ENCODE measurements at places on chromosomes 3 and 15. TPM values are rescaled to one million over a fixed set of nuclear protein-coding genes. Genes with fewer than 3 reads are reported as not detected.

Gene LRRIQ4
- 0.11 TPM for total RNA-seq

Gene ARHGAP31
- total RNA-seq, result 9.2 TPM

DNA sequence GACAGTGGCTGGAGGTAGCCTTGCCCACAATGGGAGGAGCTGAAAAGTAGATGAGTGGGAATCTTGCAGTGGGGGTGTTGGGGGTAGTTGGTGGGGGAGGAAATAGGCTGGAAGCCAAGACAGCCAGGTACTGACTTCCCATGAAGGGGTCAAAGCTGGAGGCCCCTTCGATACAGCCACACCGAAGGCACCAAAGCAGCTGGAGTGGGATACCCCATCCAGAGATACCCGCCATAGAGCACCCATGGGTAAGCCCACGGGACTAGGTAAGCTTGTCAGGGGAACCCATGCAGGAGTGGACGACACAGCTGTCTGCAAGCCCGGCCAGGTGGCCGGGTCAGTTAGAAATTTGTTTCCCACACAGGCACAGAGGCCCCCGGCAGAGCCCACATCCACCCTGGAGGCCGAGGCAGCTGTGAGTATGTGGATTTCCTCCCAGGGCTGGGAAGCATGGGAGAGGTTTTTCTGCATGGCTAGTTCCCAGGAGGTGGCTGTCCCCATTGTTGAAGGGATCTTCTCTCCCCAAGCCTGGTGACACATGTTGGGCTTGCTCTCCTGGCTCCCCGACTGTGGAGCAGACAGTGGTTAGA is 28.6 kb downstream of the PRR23E start:
- peaks cover 37% of the 10 kb centered on the region for H3K27me3 ChIP-seq
- DNase-seq, result no peak
- H3K4me3 ChIP-seq, result no peak overlapping the region

Gene EXD1
- not detected for total RNA-seq

Gene FRMD5
- 2.3 TPM for total RNA-seq

Gene UROC1
- not detected for total RNA-seq

GRCh38 chr3:127393131-127393820 is 105.4 kb upstream of the PRR20G start:
- no peak overlapping the region for H3K4me3 ChIP-seq
- no peaks in the 10 kb centered on the region for H3K36me3 ChIP-seq
- H3K27ac ChIP-seq, result no peak overlapping the region
- H3K27me3 ChIP-seq, result peaks cover 51% of the 10 kb centered on the region
- peaks cover 8% of the 10 kb centered on the region for H3K4me1 ChIP-seq
- DNase-seq, result no peak

Gene THRB
- total RNA-seq, result 2.4 TPM

DNA sequence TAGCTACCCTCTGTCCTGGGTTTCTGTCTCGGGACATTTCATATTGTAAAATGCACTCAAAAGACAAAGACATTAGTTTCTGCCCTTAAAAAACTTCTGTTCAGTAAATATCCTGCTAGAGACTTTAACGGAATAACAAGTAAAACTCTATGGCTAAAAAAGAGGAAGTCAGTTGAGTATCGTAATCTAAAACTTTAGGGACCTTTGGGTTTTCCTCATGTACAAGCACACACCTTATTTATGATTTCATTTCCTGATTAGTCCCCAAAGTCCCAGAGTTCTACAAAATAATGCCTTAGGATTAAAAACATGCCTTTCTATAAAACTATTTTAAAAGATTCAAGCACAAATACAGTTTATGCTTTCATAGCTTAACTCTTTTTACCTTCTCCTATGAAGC is 585.9 kb downstream of the UNC13C start:
- H3K27ac ChIP-seq, result no peak overlapping the region
- no peaks in the 10 kb centered on the region for H3K36me3 ChIP-seq
- peaks cover 2% of the 10 kb centered on the region for H3K27me3 ChIP-seq
- no peak overlapping the region for H3K4me3 ChIP-seq
- DNase-seq, result no peak
- H3K4me1 ChIP-seq, result peaks cover 11% of the 10 kb centered on the region

Gene CERS3
- not detected for total RNA-seq

- no peak overlapping the region for H3K27ac ChIP-seq
- no peak for DNase-seq
- no peaks in the 10 kb centered on the region for H3K36me3 ChIP-seq
- H3K27me3 ChIP-seq, result peaks cover 18% of the 10 kb centered on the region
- H3K4me1 ChIP-seq, result peaks cover 48% of the 10 kb centered on the region
- H3K4me3 ChIP-seq, result no peak overlapping the region
These were observed 82.6 kb downstream of the RPLP1 start for GRCh38 chr15:69535101-69535638.

Gene CLDN11
- 164 TPM for total RNA-seq

GRCh38 chr15:78280319-78281072 is 16.1 kb downstream of the DNAJA4 start:
- no peaks in the 10 kb centered on the region for H3K4me1 ChIP-seq
- DNase-seq, result no peak
- H3K4me3 ChIP-seq, result no peak overlapping the region
- H3K27ac ChIP-seq, result no peak overlapping the region
- peaks cover 9% of the 10 kb centered on the region for H3K36me3 ChIP-seq
- H3K27me3 ChIP-seq, result no peaks in the 10 kb centered on the region

GRCh38 chr15:72566973-72567372 is 87.5 kb upstream of the GOLGA6B start:
- no peak overlapping the region for H3K4me3 ChIP-seq
- H3K36me3 ChIP-seq, result peaks cover 27% of the 10 kb centered on the region
- no peak overlapping the region for H3K27ac ChIP-seq
- no peaks in the 10 kb centered on the region for H3K27me3 ChIP-seq
- DNase-seq, result no peak
- H3K4me1 ChIP-seq, result no peaks in the 10 kb centered on the region

GRCh38 chr3:130748467-130748861 is 1.8 kb upstream of the PIK3R4 start:
- H3K4me1 ChIP-seq, result peaks cover 24% of the 10 kb centered on the region
- DNase-seq, result no peak
- H3K36me3 ChIP-seq, result peaks cover 9% of the 10 kb centered on the region

GRCh38 chr3:2236203-2236602 is 137.5 kb downstream of the CNTN4 start:
- no peak for DNase-seq
- no peak overlapping the region for H3K4me3 ChIP-seq
- H3K27me3 ChIP-seq, result no peaks in the 10 kb centered on the region
- H3K27ac ChIP-seq, result no peak overlapping the region
- H3K36me3 ChIP-seq, result no peaks in the 10 kb centered on the region

DNA sequence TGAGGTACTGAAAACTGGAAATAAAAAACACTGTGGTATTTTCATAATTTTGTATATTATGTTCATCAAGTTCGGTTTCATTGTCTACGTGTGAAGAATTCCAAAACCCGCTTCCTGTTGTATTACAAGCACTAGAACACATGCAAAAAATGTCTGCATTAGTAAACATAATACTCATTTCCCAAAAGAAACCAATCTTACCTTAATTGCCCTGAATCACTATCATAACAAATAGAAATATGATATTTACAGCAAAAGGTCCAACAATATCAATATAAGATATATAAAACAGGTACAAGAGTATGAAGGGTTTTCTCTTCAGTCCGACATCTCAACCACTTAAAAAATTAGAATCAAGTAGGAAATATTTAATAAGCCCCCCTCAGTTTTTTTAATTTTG is 26.3 kb upstream of the GP5 start:
- DNase-seq, result no peak
- H3K4me1 ChIP-seq, result no peaks in the 10 kb centered on the region
- H3K36me3 ChIP-seq, result peaks cover 25% of the 10 kb centered on the region
- H3K27me3 ChIP-seq, result no peaks in the 10 kb centered on the region
- no peak overlapping the region for H3K27ac ChIP-seq

DNA sequence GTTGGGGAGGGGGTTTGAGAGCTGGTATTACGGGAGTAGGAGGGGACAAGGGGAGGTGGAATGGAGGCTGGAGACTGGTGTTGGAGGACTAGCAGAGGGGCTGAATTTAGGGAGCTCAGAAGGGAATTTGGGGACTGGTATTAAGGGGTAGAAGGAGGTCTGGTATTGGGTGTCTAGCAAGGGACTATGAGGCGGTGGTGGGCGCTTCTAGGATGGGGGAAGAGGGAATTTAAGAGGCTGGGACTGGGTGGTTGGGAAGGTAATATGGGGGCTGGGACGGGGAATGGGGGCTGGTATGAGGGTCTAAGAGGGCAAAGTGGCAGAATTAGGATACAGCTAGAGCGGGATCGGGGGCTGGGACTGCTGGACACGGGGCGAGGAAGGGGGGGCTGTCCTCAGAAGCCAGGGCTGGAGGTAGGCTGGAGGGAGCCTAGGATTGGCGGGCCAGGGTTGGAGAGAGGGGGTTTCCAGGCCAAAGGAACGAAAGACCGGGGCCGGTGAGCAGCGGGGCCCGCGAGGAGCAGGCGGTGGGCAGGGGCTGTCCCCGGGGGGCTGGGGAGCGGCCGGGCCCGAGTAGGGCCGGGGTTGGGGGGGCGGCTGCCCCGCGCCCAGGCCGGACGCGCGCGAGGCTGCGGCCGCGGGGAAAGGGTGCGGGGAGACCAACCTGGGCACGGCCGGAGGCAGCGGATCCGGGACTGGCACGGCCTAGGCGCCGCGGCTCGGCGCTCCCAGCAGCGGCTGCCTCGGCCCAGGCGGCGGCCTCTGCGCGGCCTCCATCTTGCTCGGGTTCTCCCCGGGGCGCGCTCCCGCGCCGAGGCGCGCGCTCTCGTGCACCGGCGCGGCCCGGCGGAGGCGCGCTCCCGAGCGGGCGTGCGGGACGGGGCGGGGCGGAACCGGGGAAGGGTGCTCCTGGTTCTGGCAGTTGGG is at the start of gene LHFPL4:
Gene LHFPL4, minus strand, starts transcription at position 802 of the 927 bp plus-strand sequence. CDS start 1,143 bp downstream, outside the sequence.
- H3K27ac ChIP-seq, result no peak within 1 kb of the TSS
- peaks cover 2% of the 10 kb centered on the region for H3K36me3 ChIP-seq
- H3K27me3 ChIP-seq, result peaks cover 82% of the 10 kb centered on the region
- no peak within 1 kb of the TSS for H3K4me3 ChIP-seq
- no peak for DNase-seq

Gene NBEAL2
- total RNA-seq, result 86.9 TPM

- no peak overlapping the region for H3K4me3 ChIP-seq
- H3K36me3 ChIP-seq, result peaks cover 9% of the 10 kb centered on the region
- DNase-seq, result no peak
- peaks cover 17% of the 10 kb centered on the region for H3K4me1 ChIP-seq
These were observed 143.1 kb downstream of the ARNT2 start for GRCh38 chr15:80547264-80547663.

Gene PLD1
- 29.1 TPM for total RNA-seq

DNA sequence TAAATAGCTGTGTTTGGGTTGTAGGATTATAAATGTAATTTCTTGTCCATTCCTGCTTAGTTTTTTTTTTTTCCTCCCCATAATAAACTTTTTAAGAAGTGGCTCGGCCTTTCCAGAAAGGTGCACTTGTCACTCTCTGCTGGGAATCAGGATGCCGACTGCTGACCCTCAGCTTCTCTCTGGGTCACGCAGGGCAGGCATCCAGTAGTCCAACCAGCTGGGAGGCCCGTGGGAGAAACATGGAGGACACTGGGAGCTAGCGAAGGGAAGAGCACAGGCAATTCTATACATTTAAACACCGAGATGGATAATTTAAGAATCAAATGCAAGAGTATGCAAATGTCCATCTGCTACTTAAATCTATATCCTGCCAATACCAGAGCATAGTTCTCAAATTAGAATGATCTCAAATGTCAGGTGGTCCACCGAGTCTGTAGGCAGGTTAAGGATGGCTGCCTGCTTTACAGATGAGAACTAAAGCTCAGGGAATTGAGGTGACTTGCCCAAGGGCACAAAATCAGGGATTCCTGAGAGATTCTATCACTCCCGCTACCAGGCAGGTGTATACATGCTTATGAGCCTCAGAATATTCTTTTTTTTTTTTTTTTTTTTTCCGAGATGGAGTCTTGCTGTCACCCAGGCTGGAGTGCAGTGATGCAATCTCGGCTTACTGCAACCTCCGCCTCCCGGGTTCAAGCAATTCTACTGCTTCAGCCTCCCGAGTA is 64.5 kb downstream of the DAPK2 start:
- no peak overlapping the region for H3K4me3 ChIP-seq
- peaks cover 7% of the 10 kb centered on the region for H3K4me1 ChIP-seq
- no peak for DNase-seq
- no peaks in the 10 kb centered on the region for H3K27me3 ChIP-seq
- H3K27ac ChIP-seq, result no peak overlapping the region
- H3K36me3 ChIP-seq, result no peaks in the 10 kb centered on the region

Gene CPLX3
- 0.14 TPM for total RNA-seq

DNA sequence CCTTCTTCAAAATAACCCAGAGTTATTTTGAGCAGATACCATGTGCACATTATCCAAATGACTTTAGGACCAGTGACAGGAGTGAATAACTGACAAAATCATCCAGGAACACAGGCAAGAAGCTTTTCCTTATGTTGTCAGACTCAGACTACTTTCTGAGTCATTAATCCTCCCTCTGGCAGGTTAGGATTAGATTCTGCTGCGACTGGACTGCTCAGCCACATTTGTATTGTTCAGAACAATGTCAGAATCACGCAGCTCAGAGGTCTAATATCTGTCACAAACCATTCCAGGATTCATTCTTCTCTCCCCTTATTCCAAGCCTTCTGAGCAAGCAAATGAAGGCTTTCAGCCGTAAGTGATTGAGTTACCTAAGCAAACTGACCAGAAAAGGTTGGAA is 34.8 kb upstream of the FAM174B start:
- no peak overlapping the region for H3K27ac ChIP-seq
- peaks cover 2% of the 10 kb centered on the region for H3K4me1 ChIP-seq
- DNase-seq, result no peak
- H3K36me3 ChIP-seq, result peaks cover 12% of the 10 kb centered on the region
- H3K27me3 ChIP-seq, result no peaks in the 10 kb centered on the region

Gene SCAANT1
- not detected for total RNA-seq

Gene ONECUT1
- 0.18 TPM for total RNA-seq

GRCh38 chr3:186070996-186071395 is 37.9 kb downstream of the ETV5 start:
- no peak for DNase-seq
- H3K4me1 ChIP-seq, result peaks cover 14% of the 10 kb centered on the region
- H3K27ac ChIP-seq, result peak overlapping the region; percentile 19
- H3K4me3 ChIP-seq, result no peak overlapping the region
- peaks cover 24% of the 10 kb centered on the region for H3K36me3 ChIP-seq
- no peaks in the 10 kb centered on the region for H3K27me3 ChIP-seq

Gene CTXN2
- total RNA-seq, result 0.25 TPM

DNA sequence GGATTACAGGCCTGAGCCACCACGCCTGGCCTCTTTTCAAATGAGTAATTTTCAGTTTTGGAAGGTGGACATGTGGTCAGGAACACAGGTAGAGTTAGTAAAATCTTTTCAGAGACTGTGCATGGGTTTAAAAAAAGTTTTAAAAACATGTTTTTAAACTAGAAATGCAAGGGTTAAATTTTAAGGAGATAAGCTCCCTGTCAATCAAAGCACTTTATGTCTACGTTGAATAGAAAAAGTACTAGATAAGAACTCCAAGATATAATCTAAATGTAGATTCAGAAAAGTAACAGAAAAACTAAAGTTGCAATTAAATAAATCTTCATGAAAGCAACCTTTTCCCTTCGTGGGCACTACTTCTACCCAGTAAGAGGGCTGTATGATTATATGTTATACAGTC is 131.7 kb downstream of the CLASP2 start:
- H3K4me1 ChIP-seq, result peaks cover 9% of the 10 kb centered on the region
- H3K36me3 ChIP-seq, result peaks cover 26% of the 10 kb centered on the region
- no peaks in the 10 kb centered on the region for H3K27me3 ChIP-seq

Gene ZNF501
- 4.0 TPM for total RNA-seq

Data from mesothelial cell of epicardium (in vitro differentiated cells).